ENCODE measurements at places on chromosomes 12 and 14.

GRCh38 chr12:100463661-100464060, 10.0 kb upstream of the NR1H4 start:
- no peak for DNase-seq

DNA sequence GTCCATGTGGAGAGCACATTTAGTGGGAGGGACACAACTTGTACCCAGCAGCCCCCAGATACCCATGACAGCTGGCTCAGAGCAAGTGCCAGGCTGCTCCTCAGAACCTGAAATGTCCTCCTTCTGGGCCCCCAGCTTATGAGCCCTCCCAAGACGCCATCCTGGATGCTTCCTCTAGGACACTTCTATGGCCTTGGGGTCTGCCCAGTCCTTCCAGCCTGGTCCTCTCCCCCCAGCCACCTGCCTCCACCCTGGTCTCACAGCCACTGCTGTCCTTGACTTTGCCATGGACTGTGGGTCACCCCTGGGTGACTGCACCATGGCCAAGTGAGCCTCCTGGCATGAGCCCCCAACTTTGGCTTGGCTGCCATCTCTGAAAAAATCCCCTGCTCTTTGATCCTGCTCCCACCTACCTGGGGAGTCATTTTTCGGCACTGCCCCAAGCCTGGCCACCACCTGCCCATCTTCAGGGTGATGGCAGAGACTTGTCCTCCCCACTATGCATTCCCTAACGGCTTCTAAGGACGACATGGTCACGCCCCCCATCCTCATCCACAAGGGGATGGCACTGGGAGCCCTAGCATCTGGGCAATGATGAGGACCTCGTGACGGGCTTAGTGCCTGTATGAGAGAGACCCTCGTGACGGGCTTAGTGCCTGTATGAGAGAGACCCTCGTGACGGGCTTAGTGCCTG, 323.7 kb downstream of the TMEM121 start:
- DNase-seq, result no peak

DNA sequence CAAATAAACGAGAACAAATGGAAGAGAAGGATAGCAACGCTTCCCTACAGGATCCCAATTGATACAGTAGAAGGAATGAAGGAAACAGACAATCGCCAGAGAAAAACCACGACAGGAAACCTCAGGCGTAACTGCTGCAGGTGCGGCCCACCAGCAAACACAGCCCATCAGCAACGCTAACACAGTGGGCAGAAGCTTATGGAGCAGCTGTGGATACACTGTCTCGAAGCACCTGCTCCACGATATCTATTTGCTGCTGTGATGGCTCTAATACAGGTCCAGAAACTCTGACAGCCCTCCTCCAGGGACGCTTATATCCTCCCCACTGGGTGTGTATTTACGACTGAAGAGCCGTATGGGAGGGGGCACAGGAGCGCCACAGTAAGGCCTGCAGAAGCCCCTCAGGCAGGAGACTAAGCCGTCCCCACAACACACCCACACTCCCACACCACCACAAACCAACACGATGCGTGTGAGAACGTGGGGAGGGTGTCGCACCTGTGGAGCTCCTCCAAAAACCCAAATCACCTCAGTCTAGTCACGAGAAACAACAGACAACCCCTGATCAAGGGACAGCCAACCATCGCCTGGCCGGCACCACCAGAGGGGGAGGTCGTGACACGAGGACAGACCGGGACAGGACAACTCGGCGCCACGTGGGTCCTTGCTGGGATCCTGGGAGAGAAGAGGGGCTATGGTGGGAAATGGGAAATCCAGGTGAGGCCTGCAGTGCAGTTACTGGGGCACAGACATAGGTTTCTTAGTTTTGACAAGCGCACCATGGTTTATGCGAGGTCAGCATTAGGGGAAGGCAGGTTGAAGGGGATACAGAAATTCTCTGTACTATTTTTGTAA, 24.0 kb downstream of the POLE start:
- DNase-seq, result no peak

DNA sequence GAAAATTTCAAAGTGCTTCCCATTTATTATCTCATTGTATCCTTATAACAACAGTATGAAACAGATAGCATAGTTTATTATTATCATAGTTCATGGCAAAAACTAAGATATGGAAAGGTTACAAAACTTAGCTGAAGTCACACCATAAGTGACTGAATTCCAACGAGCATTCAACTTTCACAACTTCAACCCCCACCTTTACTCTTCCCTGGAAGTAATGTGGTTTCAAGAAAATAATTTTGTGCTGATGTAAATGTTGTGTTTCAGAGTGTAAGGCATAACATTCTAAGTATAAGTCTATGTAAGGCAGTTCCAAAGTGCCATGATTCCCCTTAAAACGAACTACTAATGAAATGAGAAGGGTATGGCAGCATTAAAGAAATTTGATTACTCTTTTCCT, 454.5 kb downstream of the BCAT1 start:
- no peak for DNase-seq

DNA sequence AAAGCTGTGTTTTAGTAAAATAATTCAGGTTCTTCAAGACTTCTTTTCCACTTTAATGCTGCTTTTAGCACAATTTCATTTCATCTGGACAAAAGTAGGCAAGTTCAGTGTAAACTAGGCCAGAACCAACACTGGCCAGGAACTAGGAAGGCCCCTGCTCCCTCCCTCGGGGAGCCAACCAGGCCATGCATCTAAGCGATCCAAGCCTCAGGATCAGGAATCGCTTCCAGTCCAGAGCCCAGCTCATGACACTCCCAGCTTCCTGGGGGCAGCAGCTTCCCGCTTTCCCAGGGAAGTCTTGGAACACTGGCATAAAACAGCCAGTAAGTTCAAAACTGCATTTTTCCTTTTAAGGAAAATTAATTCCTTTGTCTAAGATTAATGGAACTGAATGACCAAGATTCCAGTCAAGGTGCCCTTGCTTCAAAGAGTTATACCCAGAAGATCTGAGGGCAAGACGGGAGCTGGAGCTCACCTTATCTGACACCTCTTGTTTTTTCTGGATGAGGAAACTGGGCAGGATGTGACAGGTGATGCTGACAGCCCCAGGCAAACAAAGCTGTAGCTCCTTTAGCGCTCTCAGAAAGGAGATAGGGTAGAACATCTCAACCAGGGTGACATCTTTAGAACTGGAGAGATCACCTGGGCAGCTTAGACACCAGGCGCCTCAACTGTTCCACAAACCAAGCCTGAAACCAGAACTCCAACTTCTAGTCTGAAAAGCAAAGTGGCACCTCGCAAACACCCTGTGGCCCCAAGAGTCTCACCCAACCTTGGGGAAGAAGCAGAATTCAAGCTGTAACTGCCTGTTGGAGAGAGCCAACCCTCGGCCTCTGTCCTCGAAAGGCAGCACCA, 61.4 kb upstream of the PNMA1 start:
- DNase-seq, result no peak

- no peak for DNase-seq
Measured at GRCh38 chr12:22242726-22243125, 91.8 kb downstream of the ST8SIA1 start.

GRCh38 chr12:117907108-117907689, 61.6 kb downstream of the KSR2 start:
- DNase-seq, result peak; percentile 42

DNA sequence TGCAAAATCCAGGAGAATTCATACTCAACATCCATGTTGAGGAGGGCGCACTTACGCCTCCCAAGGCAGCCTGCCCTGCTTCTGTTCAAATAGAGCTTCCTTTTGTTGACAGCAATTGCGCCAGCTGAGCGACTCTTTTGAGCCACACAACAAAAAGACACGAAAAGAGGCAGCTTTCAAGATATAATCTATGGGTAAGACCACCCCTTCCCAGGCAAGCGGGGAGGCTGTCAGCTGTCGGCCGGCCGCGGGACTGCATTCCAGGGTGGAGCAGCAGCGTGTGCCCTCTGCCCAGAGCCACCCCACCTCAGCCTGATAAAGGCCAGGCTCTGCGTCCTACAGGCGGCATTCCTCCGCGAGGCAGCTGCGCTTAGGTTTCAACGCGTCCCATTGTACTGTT, 15.8 kb upstream of the STAB2 start:
- peak; percentile 84 for DNase-seq

DNA sequence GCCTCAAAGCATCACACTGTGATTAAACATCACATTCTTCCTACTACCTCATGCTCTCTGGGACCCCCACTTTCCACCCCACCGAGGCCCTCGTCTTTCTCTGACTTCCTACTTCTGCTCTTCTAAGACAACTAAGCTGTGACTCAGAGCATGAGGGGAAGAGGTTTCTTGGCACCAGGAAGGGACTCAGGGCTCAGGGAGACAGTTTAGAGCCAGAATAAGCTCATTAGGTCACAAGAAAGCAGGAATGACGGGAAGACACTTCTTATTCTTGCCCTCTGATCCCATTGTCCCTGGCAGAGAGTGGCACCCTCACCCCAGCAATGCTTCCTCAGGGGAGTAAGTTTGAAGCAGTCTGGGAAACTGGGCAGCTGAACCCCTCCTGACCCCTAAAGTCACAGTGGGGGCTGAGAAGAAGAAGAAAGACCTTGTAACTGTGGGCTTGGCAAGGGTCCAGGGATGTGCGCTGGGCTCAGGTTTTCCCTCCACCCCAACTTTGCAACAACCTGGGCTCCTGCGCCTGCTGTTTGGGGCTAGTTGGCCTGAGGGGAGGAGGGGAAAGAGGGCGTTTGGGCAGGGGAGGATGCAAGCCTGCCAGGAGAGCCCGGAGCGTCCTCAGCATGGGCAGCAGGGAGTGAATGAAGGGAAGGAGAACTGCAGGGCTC, 64.6 kb upstream of the ACTN1 start:
- DNase-seq, result no peak

All from large intestine (tissue), 12 donors.